ENCODE measurements at places on chromosomes 6 and 20.

DNA sequence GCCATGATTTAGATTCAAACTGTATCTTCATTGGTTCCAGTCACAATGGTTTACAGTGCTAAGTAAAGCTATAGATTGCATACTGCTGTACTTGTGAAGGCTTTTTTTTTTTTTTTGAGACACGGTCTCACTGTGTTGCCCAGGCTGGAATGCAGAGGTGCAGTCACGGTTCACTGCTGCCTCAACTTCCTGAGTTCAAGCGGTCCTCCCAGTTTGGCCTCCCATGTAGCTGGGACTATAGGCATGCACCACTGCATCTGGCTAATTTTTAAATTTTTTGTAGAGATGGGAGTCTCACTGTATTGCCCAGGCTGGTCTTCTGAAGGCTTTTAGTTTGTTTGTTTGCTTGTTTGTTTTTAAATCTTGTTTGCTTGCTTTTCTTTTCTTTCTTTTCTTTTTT is 24.9 kb downstream of the ITCH start:
- DNase-seq, result no peak

DNA sequence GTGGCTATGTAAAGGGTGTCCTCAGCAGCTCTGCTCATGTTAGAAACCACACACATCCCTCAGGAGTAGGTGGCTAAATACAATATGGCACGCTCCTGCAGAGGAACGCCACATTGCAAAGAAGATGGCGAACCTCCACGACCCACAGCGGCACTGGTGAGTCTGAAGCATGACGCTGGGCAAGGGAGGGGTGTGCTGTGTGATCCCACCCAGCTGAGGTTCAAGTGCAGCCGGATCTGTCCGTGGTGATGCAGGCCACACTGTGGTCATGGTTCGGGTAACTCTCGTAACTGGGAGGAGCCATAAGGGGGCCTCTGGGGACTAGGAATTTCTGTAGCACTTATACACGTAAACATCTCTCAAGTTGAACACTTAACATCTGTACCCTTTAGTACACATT is 23.4 kb upstream of the APMAP start:
- no peak for DNase-seq

- DNase-seq, result no peak
Observed at GRCh38 chr6:116326181-116326671, 44.5 kb upstream of the DSE start.

GRCh38 chr20:37662308-37662707 is 31.5 kb upstream of the CTNNBL1 start:
- no peak for DNase-seq

- DNase-seq, result no peak
Observed at GRCh38 chr20:62952968-62953838, 694 bp downstream of the SLC17A9 start.

DNA sequence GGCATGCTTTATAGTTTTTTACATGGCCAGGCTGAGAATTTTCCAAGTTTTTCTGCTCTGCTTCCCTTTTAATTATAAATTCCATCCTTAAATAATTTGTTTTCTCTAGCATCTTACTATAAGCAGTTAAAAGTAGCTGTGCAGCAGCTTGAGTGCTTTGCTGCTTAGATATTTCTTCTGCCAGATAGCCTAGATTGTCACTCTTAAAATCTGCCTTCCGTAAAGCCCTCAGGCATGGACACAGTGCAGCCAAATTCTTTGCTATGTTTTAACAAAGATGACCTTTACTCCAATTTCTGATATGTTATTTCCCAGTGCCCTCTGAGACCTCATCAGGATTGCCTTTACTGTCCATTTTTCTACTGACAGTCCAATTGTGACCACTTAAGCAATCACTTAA is 92.6 kb upstream of the SGK1 start:
- DNase-seq, result no peak

- DNase-seq, result peak; percentile 50
Observed at GRCh38 chr6:2931970-2932748, 29.1 kb upstream of the SERPINB9 start.

DNA sequence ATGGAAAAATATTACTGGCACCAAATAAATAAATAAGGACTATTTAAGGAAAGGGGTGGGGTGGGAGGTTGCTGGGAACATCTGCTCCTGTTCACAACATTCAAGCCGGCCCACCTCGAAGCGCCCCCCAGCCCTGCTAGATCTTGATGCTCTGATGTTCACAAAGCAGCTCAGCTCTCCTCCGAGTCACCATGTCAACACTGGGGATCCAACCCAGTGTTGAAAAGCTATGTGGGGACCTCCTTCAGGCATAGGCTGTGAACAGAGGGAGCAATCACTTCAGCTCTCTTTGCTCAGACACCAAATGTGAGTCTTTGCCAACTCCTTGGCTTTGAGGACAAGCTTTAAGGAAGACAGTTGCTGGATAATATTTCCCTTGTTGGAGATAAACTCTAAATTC is 176.8 kb upstream of the NT5E start:
- DNase-seq, result peak; percentile 73

DNA sequence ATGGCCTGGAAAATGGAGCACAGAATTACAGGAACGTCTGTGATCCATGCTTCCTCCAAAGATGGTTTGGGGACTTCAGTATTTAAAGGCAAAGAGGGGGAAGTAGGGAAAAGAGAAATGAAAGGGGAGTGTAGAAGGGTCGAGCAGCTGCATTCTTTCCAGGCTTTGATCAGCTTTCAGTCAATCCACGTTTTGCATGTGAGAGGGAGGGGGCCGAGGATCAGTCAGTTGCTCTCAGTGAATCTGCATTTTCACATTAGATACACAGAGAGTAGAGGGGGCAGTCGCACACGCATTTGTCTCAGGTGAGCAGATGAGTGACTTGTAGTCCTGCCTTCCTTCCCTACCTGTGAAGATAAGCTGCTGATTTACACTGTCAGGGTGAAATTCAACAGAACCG is 78.8 kb downstream of the FOXF2 start:
- DNase-seq, result no peak

- no peak for DNase-seq
Observed at GRCh38 chr6:50288881-50289280, 239.2 kb upstream of the DEFB112 start.

GRCh38 chr6:52301326-52301725 is 16.8 kb upstream of the MCM3 start:
- DNase-seq, result no peak

DNA sequence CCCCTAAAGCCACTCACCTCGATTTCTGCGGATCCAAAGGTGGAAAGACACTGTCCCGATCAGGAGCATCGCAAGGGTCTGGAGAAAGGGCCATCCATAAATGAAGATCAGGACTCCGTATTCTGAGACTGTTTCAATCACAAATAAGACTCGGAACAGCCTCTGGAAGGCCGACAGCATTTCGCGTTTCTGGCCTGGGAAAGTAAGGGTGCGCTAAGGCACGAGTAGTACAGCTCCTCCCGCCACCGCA is 44.6 kb downstream of the DPPA5 start:
- peak; percentile 47 for DNase-seq

GRCh38 chr6:130223508-130223907 is 757 bp upstream of the SAMD3 start:
- no peak for DNase-seq

DNA sequence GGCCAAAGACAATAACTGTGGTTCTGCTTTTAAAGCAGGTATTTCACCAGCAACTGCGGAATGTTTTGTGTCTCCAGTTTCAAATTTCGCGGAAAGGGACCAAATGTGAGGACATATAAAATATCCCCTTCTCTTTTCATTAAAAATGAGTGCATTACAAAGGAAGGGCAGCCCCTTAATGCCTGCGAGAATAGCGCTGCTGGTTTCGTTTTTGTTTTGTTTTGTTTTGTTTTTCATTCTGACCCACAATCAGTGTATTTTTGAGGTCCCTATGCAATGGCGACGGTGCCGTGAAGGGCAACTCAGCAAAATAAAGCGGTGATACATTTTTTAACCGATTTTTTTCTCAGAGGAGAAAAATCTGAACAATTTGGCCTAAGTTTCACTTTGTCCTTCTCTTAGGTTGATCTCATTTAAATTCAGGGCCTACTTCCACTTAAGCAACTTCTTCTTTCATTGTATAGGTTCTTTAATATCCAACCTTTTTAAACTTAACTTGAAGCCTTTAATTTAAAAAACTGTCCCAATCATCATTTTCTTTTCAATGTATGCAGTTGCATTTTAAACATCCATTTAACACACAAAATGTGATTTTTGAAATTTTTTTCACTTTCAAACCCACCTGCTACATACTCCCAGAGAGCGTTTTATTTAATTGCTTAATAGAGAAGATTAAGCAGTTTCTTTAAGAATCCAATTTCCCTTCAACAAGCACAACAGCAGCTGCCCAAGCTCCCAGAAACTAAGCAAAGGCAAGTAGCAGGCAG is 2.9 kb upstream of the HIVEP2 start:
- peak; percentile 41 for DNase-seq

DNA sequence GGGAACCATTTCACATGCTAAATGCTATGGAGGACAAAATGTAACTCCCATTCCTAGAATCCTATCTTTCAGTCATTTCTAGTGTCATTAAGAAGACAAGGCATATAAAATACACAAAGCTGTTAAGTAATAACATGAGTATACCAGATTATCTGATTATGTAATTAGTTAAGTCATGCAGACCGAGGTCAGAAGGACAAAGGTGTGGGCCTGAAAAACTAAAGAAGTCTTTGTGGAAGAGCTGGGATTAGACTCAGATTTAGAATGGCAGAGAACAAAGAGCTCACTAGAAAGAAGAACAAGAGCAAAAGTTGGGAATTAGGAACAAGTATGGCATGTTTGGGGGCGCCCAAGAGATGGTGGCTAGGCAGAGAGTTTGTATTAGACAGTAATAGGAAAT is 37.0 kb downstream of the EFHC1 start:
- DNase-seq, result no peak

DNA sequence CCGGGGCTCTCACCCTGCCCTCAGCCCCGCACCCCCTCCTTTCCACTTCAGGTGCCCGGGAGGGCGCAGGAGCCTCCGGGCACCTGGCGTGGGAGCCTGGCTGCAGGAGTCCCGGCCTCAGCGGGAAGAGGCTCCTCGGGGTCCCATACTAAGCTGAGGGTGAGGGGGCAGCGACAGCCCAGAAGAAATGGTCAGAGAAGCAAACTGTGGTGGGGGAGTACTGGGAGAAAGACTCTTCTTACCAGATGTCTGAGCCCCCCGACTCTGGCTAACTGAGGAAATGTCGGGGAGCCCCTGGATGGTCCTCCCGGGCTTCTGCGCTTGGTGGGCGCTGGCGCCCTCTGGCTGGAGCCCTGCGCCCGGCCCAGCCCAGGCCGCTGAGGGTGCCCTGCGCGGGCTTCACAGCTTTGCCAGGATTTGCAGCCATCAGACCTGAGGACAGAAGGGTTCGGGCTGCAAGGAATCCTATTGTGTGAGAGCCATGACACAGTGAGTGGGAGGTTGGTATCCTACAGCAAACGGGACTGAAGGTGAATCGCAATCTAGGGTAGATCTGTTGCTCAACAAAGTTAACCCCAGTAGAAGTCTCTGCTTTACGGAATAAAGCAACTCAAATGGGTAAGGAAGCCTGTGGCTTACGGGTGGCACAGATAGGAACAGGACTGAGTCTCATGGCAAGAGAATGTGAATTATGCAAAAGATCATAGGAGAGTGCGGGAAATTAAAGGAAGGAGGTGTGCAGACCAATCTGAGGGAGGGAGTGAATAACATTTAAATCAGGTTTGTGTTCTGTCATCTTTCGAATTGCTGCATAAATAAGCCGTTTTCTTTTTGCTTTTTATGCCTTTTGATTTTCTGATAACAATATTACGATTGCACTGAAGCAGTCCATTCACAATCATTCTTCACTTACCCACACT is 639 bp upstream of the RCAN2 start:
- no peak for DNase-seq

DNA sequence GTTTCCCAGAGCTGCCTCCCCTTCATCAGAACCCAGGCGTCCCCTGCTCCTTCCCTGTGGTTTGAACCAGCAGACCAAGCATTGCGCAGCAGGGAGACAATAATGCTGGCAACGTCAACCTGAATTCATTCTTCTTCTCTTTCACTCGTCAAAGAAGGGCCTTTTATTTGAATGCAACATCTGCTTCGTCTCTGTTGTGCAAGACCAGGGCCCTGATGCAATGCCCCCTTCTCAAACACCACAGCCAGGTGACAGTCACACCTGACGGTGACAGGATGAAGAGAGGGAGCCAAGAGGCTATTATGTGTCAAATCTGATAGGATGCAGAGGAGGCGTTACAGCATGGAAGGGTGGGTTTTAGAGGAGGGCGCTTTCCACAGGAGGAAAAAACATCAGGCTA is 8.0 kb downstream of the INSM1 start:
- DNase-seq, result no peak

GRCh38 chr6:40573221-40573620 is 13.9 kb downstream of the LRFN2 start:
- no peak for DNase-seq

GRCh38 chr20:4329232-4329631 is 313.9 kb upstream of the RNF24 start:
- no peak for DNase-seq

DNA sequence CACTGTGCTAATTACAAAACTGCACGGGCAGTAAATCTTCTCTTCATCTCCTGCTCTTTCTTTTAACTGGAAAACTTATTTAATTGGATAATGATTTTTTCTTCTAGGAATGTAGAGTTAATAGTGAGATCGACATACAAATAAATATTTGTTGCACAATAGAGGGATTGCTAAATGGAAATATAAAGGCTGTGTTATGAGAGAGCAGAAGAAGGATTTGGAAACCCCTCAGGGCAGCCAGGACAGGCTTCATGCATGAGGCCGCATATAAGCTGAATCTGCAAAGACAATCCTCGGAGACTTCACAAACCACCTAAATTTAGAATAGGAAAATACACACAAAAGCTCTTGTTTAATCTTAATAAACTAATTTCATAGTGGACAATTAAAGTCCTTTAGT is 2.9 kb upstream of the TAAR1 start:
- no peak for DNase-seq

DNA sequence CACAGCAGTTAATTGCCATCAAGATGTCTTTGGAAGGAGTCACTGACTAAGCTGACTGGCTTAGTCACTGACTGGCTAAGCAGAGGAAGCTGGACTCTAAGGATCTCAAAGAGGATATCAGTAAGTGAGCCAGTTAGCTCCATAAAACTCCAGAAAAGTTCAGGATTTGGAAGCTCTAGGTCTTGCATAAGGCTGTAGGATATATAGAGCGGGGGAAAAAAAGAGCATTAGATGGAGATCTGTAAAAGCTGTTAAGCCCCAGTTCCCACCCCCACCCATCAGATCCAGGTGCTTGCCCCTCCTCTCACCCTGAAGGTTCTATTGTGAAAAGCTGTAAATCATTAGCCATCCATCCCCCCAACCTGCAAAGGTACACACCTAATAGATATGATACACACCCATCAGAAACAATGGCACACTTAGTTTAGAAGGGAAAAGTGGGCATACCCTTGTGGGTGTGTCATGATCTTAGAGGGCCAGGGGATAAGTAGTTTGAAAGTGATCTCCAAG is 32.2 kb downstream of the CARMIL1 start:
- DNase-seq, result no peak

- no peak for DNase-seq
Observed at GRCh38 chr6:136174510-136174909, 75.6 kb downstream of the MTFR2 start.

GRCh38 chr6:43971776-43972126 is 155.5 kb downstream of the MRPL14 start:
- no peak for DNase-seq

DNA sequence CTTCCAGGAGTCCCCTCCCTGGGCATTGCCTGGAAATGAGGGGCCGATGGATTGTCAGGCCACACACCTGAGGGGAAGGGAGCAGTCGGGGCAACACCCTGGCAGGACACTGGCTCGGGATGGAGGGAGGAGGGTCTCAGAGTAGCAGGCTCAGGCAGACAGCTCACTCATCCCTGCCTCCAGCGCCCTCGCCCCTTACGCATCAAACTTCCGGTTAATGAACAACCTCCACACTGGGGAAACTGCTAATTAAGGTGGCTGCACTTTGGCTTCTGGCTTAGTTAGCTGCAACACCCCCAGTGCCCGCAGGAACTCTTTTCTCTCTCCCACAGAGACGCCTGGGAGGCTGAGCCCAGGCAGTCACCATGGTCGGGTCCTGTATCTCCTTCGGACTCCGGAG is 13.4 kb upstream of the CHRNA4 start:
- DNase-seq, result no peak
